Umbilical cord (tissue), 2 donors: ENCODE measurements at places on chromosomes 7 and 10. TPM values are rescaled to one million over a fixed set of nuclear protein-coding genes. Genes with fewer than 3 reads are reported as not detected.

DNA sequence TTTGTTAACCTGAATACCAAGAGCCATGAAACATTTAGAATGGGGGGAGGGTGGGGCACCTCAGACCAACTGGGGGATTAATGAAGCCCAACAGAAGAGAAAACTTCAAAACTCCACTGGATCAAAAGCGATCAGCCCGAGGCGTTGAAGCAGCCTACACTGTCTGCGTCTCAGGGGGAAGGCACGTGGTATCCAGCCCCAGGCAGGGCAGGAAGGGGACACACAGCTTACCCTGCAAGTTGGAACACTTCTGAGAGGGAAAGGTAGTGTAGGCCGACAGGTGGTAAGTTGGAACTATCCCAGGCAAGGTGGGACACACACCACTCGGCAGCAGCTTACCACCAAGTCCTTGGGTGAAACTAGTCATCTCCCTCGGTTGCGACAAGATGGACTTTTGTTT, 102.9 kb downstream of the TAX1BP1 start:
- peak; percentile 56 for DNase-seq

GRCh38 chr7:50262446-50262845, 42.1 kb upstream of the IKZF1 start:
- DNase-seq: no peak

DNA sequence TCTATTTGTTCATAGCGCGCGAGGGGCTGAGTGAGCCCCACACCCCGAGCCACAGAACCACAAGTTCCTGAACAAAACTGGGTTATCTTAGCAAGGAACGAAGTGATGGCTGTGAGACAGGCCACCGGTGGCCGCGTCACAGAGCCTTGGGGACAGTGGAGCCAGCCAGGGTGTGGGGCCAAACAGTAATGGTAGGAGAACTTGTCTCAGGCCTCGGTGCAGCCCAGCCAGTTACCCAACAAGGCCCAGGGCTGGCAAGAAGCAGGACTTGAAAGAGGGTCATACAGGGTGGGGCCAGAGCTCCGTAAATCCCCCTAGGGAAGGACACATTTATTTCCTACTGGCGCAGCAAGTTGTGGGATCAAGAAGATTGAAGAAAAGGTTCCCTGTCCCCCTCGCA, 39.4 kb upstream of the TNS3 start:
- no peak for DNase-seq

DNA sequence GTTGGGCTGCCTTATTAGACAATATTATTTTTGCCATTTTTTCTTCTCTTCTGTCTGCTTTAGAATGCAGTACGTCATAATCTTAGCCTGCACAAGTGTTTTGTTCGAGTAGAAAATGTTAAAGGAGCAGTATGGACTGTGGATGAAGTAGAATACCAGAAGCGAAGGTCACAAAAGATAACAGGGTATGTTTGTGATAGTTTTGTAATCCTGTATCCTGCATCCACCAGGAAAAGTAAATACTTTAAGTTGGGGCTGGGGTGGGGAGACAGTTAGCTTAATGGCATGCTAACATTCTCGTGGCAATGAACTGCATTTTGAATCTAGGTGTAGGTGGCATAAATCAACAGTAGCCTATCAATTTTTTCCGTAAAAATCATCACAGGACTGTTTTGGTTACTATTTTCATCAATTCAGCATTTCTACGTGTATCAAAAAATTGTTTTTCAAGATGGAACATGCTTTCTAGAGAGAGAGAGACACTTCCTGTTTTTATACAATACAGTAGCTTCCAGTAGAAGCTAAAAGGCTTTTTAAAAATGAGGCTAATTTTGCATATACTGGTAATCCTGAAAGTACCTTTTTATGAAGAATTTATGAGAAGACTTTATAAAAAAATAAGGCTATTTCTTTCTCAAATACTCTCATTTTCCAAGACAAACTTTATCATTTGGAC, 247.5 kb downstream of the FOXP2 start:
- DNase-seq: no peak

DNA sequence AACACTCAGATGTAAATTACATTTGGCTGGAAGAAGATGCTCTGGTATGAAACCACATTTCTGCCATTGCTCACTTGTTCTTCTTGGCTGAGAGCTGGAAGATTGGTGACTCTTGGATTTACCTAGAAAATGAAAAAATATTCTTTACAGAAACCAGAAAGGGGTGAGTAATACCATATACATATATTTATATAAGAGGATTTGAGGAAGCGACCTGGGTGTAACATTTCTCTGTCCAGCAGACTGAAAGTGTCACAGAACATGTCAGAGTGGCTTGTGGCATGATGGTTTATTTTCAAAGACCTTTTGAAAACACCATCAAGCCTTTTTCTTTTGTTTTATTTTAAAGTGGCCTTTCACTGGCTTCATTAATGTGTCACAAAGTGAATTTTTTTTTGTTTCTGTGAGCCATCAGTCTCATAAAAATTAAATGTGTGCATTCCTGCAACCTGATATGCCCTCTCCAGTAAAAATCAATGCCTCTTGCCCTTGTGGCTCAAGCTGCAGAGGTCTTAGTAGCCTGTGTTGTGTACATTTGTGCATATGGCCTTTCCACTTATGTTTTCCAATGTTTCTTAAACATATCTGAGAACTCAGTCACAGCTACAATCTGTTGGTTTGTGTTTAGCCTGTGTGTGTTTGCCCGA, 23.5 kb downstream of the CREB5 start:
- no peak for DNase-seq

- peak; percentile 95 for DNase-seq
Measured at GRCh38 chr10:14698111-14698828, 76.4 kb downstream of the FAM107B start.

GRCh38 chr7:96562966-96563365, 146.7 kb downstream of the SEM1 start:
- peak; percentile 5 for DNase-seq

- DNase-seq: no peak
Measured at GRCh38 chr10:101112799-101113594, 18.1 kb upstream of the TLX1 start.

DNA sequence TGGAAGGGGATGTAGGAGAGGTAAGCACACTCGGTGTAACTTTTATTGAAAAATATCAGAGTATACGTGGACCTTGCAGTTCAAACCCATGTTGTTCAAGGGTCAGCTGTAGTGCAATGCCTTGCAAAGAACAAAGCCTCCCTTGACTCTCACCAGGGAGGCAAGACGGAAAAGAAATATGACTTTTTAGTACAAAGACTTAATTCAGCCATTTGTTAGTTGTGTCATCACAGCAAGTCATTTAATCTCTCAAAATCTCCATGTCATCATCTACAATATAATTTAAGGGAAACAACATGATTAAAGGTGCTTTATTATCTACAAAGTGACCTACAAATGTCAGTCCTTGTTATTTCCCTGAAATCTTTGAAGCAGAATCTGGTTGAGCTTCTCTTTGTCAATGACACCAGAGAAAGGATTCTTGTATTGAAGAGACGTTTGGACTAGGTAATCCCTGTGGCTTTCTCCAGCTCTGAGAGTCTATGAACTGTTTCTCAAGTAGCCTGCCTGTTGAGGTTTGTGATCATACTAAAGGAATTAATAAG, 502.8 kb downstream of the REEP3 start:
- no peak for DNase-seq

DNA sequence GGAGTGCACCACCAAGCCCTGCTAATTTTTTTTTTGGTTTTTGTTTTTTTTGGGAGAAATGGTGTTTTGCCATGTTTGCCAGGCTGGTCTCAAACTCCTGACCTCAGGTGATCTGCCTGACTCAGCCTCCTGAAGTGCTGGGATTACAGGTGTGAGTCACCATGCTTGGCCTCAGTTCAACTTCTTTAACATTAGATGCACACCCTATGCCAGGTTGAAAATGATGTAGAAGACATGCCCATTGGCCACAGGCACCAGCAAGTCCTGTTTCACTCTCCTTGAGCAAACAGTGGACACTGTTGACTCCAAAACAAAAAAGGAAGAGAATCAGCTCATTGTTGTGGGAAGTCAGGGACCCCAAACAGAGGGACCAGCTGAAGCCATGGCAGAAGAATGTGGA, 1205.3 kb downstream of the REEP3 start:
- no peak for DNase-seq

DNA sequence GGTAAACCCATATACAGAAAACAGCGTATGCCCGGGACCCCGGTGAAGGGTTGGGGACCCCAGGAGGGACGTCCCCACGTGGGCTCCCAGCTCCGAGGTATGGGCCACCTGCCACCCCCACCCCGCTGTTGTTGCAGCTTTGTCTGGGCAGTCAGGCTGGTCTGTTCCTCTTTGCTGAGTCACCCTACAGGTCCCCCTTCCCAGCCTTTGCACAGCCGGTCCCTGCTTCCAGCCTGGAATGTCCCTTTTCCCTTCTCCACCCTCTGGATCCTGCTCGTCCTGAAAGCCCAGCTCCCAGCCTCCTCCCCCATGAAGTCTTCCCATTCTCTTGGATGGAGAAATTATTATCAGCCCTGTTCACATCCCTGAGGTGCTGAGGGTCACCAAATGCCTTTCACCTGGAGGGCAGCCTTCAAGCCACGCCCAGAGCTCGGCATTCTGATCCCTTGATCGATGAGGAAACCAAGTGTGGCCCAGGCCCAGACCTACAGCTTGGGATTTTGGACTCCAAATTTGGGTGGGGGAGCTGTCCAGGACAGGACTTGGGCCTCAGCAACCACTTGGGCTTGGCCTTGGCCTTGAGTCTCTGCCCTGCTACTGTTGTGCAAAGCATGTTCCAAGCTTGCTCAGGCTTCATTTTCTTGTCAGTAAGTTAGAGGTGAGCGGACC, 2.6 kb downstream of the CLDN4 start:
- DNase-seq: no peak

GRCh38 chr7:114081606-114082425, 163.0 kb upstream of the PPP1R3A start:
- DNase-seq: peak; percentile 77

DNA sequence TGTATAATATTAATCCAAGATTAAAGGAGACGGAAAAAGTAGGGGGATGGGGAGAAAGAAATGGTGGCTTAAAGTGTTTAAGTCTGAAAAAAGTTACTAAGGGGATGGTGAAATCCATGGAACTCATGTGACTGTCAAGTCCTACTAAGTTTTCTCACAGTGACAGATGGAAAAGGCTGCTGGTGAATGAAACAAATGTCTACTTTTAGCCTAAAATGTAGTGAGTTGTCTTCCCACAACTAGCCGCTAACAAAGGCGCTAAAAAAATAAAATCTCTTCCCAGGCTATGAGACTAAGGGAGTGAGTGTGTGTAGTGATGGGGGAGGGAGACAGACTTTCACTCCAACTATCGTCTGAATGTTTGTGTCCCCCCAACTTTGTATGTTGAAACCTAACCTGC, 12.6 kb downstream of the VIM start:
- no peak for DNase-seq

DNA sequence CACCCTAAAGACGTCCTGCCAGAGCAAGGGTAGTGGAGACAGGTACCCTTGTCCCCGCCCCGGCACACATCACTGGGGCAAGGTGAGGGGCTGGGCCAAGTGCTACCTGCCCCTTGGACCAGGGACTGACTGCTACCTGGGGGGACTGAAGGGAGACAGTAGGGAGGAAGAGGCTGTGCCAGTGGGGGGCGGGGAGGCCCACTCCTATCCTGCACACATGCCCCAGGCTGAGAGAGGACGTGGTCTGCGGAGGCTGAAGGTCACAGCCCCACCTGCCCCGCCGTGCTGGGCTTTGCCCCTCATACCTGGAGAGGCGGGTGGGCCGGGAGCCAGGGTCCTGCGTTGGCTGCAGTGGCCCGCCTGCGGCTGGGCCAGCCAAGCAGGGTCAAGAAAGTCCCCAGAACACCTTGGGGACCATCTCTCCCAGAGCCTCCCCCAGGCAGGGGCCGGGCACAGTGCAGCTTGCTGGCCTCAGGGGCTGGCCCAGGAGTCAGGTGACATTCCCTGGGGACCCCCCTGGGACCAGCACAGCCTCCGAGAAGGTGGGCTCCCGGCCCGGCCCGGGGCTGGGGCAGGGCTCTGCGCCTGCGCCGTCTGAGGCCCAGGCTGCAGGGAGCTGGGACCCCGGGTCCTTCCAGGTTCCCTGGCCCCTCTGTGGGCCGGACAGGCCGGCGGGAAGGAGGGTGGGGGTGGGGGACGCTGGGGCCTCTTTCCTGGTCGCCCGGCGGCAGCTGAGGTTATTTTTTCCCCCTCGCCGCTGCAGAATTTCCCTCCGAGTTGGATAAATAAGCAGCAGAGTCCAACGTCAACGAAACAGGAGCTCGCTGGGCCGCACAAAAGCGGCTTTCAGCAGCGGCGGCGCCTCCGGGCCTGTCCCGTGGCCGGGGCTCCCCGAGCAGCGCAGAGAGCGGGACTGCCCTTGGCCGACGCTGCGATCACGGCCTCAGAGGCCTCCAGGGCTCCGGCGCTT, 9.8 kb upstream of the FZD9 start:
- peak; percentile 27 for DNase-seq

DNA sequence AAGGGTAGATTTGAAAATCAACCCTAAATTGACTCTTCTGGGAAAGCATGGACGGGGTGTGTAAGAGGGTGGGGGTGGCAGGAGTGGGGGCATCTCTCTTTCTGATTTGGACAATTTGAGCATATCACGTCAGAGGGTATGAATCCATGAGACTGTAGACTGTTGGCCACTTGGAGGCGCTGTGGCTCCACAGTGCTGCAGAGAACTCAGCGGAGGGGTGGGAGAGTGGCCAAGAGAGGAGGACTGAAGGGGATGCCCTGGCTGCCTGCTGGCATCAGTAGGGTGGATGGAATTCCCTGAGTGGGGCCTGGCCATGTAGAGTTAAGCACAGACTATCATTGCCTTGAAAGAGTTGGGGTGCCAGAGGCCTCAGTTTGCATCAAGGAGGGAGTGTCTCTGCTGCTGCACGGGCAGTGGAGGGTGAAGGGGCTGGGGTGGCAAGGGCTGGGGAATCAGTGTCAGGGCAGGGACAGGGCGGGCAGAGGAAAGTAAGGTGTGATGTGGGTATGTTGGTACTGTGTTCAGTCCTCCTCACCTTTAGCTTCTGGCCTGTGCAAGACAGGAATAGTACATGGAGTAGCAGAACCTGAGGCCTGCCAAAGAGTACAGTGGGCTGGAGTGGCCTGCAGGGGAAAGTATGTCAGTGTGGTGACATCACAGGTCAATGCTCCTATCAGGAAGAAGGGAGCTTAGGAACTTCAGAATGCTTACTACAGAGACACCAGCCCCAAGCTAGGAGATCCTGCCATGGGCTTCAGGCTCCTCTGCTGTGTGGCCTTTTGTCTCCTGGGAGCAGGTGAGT, 133.5 kb upstream of the PRSS58 start:
- no peak for DNase-seq

- no peak for DNase-seq
Measured at GRCh38 chr10:31974434-31975124, 45.9 kb upstream of the ARHGAP12 start.

- no peak for DNase-seq
Measured at GRCh38 chr7:154837622-154838021, 165.3 kb downstream of the PAXIP1 start.

GRCh38 chr7:151271699-151272355, 23.3 kb upstream of the SMARCD3 start:
- peak; percentile 31 for DNase-seq

MRC1 gene
- 25.3 TPM for total RNA-seq

NDUFB8 gene
- total RNA-seq: 74.9 TPM

H2BK1 gene
- not detected for total RNA-seq

CCDC136 gene
- total RNA-seq: 6.0 TPM

RBM20 gene
- total RNA-seq: 2.2 TPM

CYTH3 gene
- 31.1 TPM for total RNA-seq

SPOCK2 gene
- 0.24 TPM for total RNA-seq

ATOH7 gene
- not detected for total RNA-seq

TOMM7 gene
- 273 TPM for total RNA-seq

SFR1 gene
- total RNA-seq: 22.9 TPM

CYREN gene
- 39.5 TPM for total RNA-seq

PRPS1L1 gene
- 3.9 TPM for total RNA-seq

SEMA4G gene
- total RNA-seq: 0.24 TPM

CYP3A7 gene
- 1.2 TPM for total RNA-seq

PRKG1 gene
- 144 TPM for total RNA-seq

MINDY4 gene
- 28.4 TPM for total RNA-seq

HYAL4 gene
- 2.6 TPM for total RNA-seq

ZWINT gene
- 6.3 TPM for total RNA-seq
